DMS79 (cell line): ENCODE measurements at places on chromosomes 4 and X.

DNA sequence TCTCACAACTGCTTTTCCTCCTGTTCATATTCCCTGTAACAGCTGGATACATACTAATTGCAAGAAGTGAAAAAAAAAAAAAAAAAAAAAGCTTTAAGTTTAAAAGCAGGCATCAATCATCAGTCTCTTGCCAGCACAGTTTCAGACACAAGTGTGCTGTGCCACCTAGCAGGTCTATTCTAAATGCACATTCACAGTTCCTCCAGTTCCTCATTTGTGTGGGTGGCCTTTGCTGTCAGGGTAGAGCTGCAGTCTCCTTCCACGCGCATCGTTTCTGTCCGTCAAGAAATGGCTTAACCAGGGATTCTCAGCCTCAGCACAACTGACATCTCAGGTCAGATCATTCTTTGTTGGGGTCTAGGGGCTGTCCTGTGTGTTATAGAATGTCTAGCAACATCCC lies 61.6 kb downstream of the SCML1 start:
- DNase-seq = no peak

- no peak for DNase-seq
These were observed 108.3 kb upstream of the SLC4A4 start for GRCh38 chr4:71230271-71231128.

DNA sequence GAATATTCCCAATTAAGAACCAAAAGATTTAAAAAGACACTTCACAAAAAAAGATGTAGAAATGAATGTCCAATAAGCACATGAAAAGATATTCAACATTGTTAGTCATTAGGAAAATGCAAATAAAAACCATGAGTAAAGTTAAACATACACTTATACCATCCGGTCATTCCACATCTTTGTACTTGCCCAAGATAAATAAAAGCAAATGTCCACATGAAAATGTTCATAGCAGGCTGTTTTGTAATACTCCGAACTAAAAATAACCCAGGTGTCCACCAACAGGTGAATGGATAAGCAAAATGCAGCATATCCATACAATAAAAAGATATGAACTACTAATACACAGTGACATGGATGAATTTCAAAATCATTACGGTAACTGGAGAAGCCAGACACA lies 28.6 kb upstream of the ZCCHC4 start:
- no peak for DNase-seq

GRCh38 chrX:17721715-17722114 lies 15.6 kb upstream of the SCML1 start:
- no peak for DNase-seq

DNA sequence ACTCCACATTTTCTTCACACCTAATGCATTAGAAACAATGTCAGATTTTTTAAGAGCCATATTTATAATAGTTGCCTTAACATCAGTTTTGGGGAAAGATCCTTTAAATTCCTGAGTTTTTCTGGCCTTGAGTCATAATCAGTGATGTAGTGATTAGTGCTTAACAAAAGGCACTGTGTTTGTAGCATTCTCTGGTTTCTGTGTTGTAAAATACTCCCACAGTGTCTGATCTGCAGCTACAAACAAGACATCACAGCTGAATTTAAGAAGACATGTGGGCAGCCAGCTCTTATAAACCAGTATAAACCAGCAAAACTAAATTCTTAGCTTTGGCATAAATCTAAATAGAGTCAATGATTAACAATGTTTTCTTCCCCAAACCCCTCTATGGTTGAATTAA lies 233.8 kb downstream of the FSTL5 start:
- DNase-seq = no peak

DNA sequence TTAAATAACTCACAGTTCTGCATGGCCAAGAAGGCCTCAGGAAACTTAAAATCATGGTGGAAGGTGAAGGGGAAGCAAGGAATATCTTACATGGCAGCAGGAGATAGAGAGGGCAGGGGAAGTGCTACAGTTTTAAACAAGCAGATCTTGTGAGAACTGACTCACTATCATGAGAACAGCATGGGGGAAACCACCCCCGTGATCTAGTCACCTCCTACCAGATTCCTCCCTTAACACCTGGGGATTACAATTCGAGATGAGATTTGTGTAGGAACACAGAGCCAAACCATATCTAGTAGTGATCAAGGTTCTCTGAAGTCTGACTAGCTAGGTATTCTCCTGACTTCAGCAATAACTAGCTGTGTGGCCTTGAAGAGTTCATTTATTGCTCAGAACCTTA lies 56.0 kb downstream of the BANK1 start:
- DNase-seq = no peak

GRCh38 chr4:2928242-2929176 lies 34.7 kb downstream of the NOP14 start:
- DNase-seq = no peak

GRCh38 chr4:100190643-100191600 lies 654 bp upstream of the DDIT4L start:
- no peak for DNase-seq

DNA sequence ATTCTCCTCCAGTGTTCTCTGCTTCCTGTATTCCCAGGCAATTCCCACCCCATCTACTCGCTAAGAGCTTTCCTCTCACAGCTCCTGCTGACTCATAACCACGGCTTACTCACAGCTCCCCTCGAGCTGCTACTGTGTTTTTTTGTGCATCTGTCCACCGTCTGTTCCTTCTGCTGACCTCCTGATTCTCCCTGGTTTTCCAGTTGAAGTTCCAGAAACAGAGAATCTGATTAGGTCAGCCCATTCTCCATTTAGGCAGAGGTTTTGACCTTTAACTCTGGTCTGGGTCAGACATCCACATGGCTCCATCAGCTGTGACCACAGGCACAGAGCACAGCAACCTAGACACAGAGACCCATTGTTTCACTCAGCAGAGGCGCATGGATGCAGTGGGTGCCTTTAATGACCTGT lies 5.5 kb upstream of the SMIM20 start:
- no peak for DNase-seq

DNA sequence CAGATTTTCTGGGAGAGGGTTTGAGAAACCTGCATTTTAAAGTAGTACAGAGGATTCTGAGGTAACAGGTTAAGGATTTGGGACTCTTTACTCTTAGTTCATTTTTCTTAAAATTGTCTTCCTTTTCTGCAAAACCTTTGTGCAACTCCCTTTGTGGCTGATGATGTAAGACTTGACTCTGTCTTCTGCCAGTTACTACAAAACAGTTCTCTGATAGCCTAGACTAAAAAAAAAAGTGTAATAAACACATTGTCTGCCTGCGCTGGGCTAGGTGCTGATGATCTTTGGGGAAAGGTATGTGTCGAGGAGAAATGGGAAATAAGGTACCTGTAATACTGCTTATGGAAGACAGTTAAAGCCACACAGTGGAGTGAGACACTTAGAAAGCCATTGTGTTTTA lies 28.7 kb downstream of the IL13RA1 start:
- DNase-seq = no peak

DNA sequence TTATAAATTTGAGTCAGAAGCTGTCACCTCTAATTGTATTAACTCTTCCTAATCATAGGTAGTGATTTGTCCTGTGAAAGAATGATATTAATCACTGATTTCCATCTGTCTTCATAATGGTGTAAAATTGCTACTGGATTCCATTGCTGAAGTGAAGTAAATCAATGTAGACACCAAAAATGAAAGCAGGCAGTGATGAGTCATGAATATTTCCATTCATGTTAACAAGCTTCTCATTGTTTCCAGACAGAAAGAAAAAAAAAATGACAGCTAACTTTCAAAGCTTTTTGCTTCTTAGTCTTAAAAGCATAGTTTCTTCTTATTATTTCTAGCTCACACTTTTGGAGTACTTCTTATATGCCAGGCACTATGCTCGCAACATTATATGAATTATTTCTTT lies 21.5 kb downstream of the FAM114A1 start:
- no peak for DNase-seq

DNA sequence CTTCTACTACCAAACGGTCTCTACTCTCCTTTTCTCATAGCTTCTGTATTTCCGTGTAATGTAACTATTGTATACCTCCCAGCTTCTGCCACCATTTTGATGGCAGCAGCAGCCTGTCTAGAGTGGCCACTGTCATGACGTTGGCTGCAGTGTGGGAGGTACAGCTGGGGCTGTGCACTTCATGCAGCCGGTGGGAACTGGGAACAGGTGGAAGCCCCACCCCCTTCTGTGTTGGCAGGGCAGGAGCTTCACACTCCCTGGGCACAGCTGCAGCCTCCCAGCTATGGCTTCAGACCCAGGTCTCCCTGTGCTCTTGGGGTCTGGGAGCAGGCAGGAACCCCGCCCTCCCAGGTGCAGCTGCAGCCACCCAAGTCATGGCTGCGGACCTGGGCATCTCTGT lies 49.8 kb upstream of the SEC24B start:
- no peak for DNase-seq
